Renal cortical epithelial cell (primary cell): ENCODE measurements at places on chromosomes 7 and 10. TPM values are rescaled to one million over a fixed set of nuclear protein-coding genes. Genes with fewer than 3 reads are reported as not detected.

BPGM gene
- 45.8 and 118 TPM in 2 replicates for total RNA-seq

OR2A12 gene
- not detected in 2 replicates for total RNA-seq

MOGAT3 gene
- not detected in 2 replicates for total RNA-seq

SEMA4G gene
- 0.69 and 7.0 TPM in 2 replicates for total RNA-seq

LRMDA gene
- 8.7 and 11.7 TPM in 2 replicates for total RNA-seq
